ENCODE measurements at places on chromosomes 2 and 18.

DNA sequence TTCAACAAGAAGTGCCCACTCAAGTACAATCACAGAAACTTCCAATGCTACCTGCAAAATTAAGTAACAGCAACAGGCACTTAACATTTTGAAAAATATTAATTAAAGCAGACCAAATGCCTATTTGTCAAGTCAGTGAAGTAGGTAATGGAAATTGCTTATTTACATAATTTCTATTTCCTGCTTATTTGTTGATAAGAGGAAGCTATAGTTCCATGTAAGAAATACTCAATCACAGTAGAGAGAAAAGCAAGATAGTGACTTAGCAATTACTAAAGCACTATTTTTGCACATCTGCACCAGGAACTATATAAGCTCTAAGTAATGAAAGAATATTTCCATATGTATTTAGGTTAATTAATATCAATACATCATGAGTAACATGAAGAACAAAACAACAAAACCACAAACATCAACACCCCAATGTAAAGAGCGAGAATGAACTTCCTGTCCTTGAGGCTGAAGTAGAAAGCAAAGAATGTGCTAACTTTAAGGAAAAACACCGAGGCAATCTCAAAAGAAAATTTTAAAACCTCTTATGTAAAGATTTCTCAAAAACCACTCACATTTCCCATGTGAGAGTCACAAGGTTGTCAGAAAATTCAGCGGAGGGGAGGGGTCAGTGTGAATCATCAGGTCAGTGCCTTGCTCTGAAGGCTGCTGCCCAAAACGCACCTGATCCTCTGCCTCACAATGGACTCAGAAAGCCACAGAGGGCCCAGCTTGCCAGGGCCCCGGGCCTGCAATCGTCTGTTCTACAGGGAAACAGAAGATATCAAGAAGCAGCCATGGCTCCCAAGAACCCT, 12.5 kb downstream of the NPC1 start:
- DNase-seq, result no peak

DNA sequence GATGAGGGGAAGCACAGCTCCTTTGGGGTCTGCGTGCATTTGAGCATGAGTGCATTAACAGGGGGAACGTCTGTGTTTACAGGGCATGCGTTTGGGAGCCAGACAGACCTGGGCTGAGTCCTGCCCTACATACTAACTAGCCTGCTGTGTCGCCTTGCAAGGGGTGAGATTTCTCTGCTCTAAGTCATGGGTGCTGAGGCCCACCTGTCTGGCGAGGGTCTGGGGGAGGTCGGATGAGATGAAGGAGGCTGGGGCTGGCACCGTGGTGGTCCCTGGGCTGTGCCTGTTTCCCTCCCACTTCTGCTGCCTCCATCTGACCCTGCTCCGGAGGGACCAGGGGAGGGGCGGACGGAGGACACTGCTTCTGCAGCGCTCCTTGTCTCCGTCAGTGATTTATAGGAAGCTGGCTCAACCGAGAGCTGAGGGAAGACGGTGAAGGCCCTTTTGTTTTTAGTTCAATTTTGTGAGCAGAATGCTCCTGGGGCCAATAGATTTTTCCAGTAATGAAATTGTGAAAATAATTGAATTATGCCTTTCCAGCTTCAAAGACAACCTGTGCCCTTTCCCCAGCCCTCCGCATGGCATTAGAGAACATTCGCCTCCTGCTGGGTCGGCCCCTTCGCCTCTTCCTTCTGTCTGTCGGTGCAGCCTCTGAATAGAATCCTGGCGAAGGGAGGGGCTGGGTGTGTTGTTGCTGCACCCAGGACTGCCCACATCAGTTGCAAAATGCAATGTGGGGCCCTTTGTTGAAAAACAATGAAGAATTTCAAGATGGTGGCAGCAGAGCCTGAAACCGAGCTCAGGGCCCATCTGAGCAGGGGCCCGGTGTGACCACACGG, 49.7 kb downstream of the RRM2 start:
- DNase-seq, result no peak

GRCh38 chr2:70357684-70358071, 55.8 kb upstream of the FAM136A start:
- no peak for DNase-seq

DNA sequence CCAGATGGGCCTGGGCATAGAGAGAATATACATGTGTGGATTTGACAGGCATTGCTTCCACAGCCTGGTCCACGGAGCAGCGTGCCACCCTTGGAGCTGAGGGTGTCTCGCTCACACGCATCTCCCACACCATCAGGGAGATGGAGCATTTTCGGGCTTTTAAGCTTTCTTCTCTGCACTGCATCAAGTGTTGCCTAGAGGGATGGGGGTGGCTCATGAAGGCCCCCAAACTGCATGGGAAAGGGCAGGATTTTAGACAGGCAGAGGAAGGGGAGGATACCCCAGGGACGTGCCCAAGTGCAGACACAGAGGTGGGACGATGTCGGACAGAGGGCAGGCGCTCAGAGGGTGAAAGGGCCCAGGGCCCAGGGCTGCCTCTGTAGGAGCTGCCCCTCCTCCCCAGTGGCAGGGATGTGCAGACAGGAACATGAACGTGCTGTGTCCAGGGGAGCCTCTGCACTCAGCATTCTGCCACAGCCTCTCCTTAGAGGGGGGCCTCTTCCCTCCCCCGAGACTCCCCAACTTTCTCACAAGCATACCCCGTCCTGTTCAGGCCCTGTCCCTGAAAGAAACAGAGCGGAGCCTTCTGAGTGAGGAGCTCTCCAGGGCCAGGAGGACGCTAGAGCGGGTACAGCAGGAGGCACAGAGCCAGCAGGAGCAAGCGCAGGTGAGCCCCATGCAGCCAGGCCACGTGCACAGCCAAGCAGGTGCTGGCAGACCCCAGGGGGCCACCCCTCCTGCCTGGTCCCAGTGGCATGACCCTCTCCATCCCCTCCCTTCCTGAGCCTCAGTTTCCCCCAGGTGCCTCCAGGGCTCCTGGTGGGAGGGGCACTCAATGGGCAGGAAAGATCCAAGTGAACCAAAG, 42.9 kb upstream of the SNED1 start:
- DNase-seq, result no peak

DNA sequence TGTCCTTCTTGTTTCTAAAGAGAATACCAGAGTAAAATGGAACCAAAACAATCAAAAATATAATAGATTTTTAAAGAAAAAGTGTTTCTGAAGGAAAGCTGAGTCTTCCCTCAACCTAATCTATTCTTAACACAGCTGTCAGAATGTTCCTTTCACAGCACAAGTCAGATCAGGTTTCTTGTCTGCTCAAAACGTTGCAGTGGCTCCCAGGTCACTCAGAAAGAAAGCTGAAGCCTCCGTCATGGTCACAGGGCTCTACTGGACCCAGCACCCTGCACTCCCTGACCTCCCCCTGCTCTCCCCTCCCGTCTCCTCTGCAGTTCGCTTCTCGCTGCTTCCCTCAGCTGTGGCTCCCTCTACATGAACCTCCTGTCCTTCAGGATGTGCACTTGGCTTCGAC, 90.7 kb upstream of the PTPRM start:
- no peak for DNase-seq

DNA sequence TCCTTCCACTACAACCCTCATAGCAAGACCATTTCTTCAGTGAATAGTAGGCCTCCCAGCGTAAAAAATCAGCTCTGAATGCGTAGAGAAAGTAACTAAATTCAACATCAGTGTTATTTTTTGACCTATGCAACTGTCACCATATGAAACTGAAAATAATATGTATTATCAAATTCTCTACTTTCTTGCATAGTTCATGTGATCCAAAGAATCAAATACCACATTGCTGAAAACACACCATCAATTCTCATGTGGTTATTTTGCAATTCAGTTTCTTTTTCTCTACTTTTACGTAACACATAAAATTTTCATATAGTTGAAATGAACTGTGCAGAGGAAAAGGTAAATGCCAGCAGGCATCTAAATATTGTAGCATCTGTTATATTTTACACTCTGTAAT, 208.5 kb upstream of the SPOPL start:
- DNase-seq, result no peak

GRCh38 chr2:59171019-59171418, 929.9 kb upstream of the FANCL start:
- no peak for DNase-seq

- no peak for DNase-seq
Measured at GRCh38 chr2:24513281-24514071, 22.4 kb downstream of the NCOA1 start.

GRCh38 chr2:212667751-212668316, 129.2 kb upstream of the ERBB4 start:
- DNase-seq, result no peak

DNA sequence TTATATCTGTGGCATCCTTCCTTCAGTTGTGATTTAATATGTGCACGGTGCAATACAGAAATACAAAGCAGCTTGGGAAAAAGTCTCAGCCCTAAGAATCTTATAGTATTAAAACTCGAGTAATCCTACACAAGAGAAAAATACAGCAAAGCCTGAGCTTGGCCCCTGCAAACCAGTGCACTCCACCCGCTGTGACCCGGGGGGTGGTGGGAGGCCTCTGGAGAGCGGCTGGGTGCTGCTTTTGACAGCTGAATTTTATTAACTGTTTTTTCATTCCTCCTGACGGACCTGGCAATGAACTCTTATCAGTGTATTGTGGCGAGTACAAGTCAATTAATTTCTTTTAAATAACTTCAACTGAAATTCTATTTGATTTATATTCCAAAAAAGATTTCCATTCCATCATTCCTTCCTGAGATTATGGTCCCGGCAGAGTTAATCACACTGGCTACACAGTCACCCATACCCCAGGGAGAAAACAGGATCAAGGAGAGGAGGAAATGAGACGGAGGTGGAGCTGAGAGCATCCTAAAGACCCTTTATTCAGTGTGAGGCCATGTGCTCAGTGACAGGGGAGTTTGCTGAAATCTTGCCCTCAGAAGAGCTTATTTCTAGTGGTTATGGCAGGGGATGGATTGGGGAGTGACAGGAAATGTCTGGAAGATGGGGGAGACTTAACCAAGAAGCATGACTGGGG, 124.8 kb downstream of the KLHL29 start:
- no peak for DNase-seq

DNA sequence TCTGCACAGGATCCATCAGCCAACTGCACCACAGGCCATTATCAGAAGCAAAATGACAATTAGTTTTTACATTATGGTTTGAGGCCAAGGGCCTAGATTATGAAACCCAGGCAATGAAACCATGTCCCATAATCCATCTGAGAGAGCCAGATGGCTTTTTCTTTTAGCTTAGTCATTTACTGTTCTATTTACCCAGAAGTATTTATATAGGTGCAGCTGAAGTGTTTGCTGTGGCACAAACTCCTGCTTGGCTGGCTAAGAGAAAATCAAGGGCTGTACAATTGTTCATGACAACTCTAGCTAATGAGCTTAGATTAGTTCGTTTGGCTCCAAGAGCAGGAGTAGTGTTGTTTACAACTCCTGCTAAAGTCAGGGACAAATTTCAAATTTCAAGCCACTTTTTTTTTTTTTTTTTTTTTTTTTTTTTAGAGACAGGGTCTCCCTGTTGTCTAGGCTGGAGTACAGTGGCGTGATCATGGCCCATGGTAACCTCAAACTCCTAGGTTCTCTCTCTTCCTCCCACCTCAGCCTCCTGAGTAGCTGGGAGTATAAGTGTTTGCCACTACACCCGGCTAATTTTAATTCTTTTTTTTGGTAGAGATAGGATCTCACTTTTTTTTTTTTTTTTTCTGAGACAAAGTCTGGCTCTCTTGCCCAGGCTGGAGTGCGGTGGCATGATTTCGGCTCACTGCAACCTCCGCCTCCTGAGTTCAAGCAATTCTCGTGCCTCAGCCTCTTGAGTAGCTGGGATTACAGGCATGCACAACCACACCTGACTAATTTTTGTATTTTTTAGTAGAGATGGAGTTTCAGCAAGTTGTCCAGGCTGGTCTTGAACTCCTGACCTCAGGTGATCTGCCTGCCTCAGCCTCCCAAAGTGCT, 18.4 kb upstream of the REV1 start:
- DNase-seq, result no peak

DNA sequence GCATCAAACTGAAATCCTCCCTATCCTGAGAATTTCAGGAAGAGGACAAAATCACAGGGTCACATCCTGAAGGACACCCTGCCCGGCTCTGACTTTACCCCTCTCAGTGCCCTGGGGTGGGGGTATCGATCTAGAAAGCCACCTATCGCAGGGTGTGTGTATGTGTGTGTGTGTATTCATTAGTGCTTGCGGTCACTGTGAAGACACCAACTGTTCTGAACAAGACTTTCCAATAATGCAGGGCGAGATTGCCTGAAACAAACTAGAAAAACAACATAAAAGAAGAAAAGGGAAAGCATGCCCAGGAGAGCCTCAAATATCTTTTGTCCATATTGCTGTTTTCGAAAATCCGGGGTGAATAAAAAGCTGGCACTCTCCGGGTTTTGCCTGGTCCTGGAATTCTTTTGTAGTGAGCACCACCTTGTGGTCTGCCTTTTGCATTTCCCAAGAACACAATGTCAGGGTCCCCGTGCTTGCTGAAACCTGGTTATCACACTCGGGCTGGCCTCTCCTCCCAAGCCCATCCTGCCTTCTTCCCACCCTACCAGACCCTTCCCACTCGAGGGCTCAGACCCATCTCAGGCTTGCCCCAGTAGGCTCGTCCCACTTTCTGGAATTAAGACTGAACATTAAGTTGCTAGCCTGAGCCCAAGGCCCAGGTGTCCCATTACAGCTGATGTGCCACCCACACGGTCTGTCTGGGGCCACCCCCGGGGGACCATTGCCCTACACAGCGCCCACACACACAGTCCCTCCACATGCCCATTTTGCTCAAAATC, 25.0 kb upstream of the COPS8 start:
- DNase-seq, result no peak
